Epithelial cell of prostate (primary cell): ENCODE measurements at places on chromosomes 7 and 10.

GRCh38 chr7:105205592-105206237 lies 183.0 kb downstream of the SRPK2 start:
- no peak for DNase-seq

- no peak for DNase-seq
Observed at GRCh38 chr10:58555170-58555929, 42.7 kb downstream of the BICC1 start.

GRCh38 chr10:74967911-74968666 lies 141.7 kb downstream of the KAT6B start:
- DNase-seq = no peak

- peak; percentile 80 for DNase-seq
Observed at GRCh38 chr7:137130751-137131158, 212.8 kb downstream of the PTN start.

DNA sequence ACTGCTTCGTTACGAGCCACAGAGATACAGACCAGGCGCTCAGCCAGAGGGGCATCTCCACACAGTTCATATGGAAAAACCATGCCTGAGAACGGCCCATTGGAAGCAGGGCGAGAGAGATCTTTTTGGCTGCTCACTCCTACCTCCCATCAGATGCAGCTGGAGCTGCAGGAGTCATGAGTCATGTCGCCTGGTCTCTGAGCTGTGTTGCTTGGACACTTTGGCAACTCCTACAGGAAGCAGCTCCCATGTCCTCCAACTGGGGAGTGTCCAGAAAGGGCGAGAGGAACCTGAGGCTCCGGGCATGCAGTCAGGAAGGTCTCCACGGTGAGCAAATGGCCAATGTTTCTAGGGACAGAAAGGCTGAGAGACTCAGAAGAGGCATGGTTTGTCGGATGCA lies 24.9 kb downstream of the INSIG1 start:
- no peak for DNase-seq

GRCh38 chr7:4745971-4746919 lies 29.2 kb upstream of the AP5Z1 start:
- peak; percentile 24 for DNase-seq

GRCh38 chr7:111138193-111138569 lies 47.3 kb downstream of the LRRN3 start:
- DNase-seq = no peak

DNA sequence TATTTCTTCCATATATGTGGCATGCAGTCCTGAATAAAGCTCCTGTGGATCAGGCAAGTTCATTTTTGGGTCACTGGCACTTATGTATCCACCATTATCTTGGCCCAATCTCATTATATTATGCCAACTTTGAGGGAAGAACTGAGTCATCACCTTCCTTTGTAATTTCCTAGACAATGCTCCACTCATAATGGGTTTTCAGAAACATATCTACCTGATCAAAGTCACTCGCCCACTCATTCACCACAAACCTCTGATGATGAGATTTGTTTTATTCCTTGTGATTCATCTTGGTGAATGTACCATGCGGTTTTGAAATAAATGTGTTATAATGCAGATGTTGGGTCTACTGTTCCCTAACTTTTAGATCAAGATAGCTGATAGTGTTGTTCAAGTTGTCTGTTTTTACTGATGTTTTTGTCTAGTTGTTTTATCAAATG lies 525.8 kb downstream of the KIF20B start:
- peak; percentile 96 for DNase-seq

DNA sequence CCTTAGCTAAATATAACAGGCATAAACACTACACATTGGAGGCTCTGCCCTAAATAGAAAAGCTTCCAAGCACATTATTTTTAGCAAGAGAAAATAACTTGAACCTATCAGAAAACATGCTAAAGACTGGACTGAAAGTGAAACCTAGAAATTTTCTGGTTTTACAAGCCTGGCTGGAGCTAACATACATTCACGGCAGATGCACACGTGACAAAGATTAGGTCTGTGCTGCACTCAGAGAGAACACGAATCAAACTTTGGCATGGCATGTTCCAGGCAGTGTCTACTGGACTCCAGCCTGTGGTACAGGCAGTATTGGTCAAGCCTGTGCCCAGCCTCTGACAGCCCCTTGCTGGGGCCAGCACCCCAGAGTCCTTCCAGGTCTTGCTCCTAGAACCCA lies 94.1 kb upstream of the PCBD1 start:
- DNase-seq = no peak

DNA sequence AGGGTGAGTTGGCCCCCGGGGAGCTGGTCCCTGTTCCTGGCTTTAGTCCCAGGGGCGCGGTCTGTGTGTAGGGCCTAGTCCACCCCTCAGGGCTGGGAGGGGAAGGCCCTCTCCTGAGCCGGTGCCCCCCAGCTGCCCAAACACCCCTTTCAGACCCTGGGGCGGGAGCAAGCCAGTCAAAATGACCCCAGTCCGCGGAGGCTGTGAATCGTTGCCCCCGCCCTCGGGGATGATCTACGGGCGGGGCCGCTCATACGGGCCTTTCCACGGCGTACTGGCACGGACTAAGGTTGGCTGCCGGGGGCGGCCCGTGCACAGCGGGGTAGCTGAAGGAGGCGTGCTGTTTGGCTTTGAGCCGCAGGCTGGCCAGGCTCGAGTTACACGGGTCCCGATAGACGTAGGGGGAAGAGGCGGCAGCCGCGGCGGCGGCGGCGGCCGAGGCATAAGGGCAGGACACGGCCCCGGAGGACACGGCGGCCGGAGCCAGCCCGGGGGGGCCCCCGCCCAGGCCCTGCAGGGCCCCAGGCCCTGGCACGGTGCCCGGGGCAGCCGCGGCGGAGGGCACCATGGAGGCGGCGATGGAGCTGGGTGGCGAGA lies 4.3 kb downstream of the ELOVL3 start:
- DNase-seq = no peak

GRCh38 chr7:46279290-46279689 lies 358.2 kb upstream of the IGFBP3 start:
- no peak for DNase-seq

GRCh38 chr7:49771427-49772176 lies 1.8 kb upstream of the VWC2 start:
- no peak for DNase-seq

GRCh38 chr7:73618538-73618937 lies 5.8 kb downstream of the MLXIPL start:
- DNase-seq = no peak

DNA sequence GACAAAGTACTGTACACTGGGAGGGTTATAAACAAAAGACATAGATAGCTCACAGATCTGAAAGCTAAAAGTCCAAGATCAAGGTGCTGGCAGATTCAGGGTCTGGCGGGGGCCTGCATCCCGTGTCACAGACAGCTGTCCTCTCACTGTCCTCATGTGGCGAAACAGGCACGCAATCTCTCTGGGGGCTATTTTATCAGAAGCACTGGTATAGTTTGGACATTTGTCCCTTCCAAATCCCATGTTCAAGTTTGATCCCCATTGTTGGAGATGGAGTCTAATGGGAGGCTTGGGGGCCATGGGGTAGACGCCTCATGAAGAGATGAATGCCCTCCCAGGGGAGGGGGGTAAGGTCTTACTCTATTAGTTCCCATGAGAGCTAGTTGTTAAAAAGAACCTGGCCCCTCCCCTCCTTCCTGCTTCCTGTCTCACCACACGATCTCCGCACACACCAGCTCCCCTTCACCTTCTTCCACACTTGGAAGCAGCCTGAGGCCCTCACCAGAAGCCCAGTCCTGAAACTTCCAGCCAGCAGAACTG lies 72.5 kb upstream of the UCN3 start:
- DNase-seq = no peak

- DNase-seq = no peak
Observed at GRCh38 chr10:113566888-113567287, 14.0 kb downstream of the HABP2 start.

DNA sequence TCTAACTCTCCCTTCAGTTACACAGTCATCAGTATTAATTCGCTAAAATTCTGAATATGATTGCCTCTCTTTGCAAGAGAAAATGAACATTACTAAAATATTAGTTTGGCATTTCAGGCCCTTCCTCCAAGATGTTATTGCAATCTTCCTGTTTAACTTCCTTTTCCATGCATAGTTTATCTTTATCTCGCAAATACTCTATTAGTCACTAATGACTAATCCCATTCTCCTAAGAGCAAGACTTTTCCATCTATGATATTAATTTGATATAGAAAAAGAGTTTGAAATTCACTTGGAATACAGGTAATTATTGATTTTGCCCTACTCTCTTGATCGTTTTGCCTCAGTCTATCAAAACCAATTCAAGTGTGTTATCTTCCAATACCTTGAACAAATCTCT lies 41.8 kb upstream of the SEMA3A start:
- DNase-seq = no peak

DNA sequence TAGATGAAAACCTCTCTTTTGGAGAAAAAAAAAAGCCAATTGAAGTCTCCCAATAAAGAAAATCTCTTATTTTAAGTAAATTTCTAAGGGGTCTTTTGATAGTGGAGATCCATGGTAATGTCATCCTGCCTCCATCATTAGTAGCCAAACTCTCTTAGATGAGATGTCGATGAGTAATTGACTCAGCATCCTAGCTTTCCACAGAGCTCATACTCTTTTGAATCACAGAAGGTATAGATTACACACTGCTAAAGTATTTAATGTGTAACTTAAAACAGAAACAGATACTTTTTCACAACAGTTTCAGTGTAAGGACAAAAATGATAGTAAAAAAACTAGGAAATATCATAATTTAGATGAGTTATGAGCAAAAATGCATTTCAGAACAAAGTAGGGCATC lies 19.4 kb downstream of the MAGI2 start:
- peak; percentile 45 for DNase-seq

DNA sequence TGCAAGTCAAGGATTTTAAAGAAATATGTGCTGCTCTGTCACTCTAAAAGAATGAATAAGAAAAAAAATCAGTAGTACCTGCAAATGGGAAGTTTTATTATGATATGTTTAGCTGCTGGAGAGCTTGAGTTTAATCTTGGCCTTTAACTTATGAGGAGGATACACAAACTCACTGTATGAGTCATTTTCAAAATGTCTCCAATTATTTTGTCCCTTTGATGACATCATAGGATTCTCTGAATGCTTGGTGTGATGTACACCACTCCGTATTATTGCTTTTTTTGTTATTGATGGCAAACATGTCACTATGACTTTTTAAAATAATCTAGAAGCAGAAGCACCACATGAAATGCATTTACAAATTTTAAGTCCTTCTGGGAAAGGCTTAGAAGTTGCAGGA lies 125.8 kb downstream of the RALA start:
- DNase-seq = no peak

GRCh38 chr10:409408-410040 lies 274.3 kb downstream of the ZMYND11 start:
- DNase-seq = no peak

DNA sequence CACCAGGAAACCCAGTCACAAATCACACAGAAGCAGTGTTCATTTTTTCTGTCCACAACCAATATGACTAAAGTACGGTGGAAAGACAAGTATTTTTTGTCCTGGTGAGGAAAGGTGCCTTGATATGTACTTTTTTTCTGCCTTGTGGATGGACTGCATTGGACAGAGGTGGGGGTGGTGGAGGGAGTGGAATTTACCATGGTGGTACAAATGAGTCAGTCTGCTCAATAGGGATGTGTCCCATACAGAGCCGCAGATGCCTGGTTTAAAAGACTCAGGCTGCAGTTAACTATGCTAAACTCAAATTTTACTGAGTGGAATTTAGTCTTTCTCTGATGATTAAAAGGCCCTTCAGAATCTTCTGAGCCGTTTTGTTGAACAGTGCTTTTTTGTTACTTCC lies 674.5 kb upstream of the GALNT17 start:
- DNase-seq = no peak

- no peak for DNase-seq
Observed at GRCh38 chr10:17453373-17454091, 863 bp downstream of the ST8SIA6 start.

DNA sequence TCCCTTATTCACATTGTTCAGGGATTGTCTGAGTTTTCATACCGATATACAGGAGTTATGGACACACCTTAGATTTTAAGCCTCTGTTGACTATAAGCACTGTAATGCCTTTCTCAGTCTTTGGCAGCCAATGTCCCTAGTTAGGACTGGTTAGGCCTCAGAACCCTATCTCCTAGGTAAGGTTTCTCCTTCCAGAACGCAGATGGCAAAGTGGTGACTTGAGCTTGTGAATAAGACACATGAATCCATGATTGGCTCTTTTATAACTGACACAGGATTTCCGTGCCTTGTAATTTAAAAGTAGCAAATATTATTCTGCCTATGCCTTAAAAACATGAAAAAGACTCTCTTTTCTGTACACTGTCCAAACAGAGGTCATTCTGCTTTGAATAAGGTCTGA lies 12.5 kb upstream of the RNF148 start:
- no peak for DNase-seq

GRCh38 chr7:79282882-79283602 lies 170.4 kb downstream of the MAGI2 start:
- no peak for DNase-seq

DNA sequence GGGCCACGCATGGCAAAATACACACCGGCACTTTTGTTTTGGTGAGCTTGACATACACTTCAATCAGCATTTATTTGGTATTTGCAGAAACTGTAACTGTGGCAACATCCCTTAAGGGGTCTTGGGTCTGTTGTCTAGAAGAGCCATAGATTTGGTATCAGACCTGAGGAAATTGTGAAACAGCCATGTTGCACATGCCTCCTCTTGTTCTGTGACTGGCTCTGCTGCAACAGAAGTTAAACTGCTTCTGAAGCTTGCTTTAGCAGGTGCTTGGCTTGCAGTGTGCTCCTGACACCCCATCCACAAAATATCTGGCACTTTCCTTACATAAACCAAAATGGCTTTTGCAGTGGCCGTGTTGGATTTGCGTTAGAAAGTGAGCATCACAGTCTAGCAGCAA lies 247.3 kb downstream of the GATA3 start:
- no peak for DNase-seq

DNA sequence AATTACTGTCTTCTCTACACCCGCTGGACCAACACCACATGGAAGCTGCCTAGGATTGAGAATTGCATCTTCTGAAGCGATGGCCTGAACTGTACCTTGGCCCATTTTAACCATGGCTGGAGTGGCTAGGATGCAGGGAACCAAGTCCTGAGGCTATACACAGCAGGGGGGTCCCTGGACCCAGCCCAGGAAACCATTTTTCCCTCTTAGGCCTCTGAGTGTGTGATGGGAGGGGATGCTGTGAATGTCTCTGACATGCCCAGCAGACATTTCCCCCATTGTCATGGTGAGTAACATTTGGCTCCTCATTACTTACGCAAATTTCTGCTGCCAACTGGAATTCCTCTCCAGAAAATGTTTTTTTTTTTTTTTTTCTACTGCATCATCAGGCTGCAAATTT lies 822.7 kb downstream of the PCDH15 start:
- no peak for DNase-seq

DNA sequence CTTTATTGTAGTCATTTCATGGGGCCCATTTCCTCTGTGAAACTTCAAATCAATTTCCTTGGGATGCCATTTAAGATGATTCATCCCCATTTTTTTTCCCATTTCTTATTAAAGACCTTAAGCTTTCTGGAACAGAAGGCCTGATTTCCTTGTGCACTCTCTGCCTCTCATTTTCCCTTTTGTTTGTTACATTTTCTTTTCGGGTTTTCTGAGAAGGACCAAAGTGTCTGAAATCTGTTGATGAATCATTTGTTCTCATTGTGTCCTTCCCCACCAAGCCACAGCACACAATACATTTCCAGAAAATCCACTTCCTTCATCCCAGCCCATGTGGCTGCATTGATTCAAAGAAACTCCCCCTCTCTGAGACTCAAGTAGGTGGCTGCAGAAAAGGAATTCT lies 372.4 kb downstream of the SFMBT2 start:
- no peak for DNase-seq

GRCh38 chr7:36637417-36637816 lies 86.9 kb downstream of the AOAH start:
- DNase-seq = no peak

GRCh38 chr7:134514663-134515062 lies 12.7 kb upstream of the AKR1B10 start:
- DNase-seq = no peak
